Sciatic nerve (tissue), 2 donors: ENCODE measurements at places on chromosomes 3 and 15. TPM values are rescaled to one million over a fixed set of nuclear protein-coding genes. Genes with fewer than 3 reads are reported as not detected.

GRCh38 chr15:83764201-83764838, 110.4 kb downstream of the ADAMTSL3 start:
- DNase-seq, result no peak

GRCh38 chr3:171620825-171621434, 160.7 kb upstream of the TNIK start:
- DNase-seq, result no peak

DNA sequence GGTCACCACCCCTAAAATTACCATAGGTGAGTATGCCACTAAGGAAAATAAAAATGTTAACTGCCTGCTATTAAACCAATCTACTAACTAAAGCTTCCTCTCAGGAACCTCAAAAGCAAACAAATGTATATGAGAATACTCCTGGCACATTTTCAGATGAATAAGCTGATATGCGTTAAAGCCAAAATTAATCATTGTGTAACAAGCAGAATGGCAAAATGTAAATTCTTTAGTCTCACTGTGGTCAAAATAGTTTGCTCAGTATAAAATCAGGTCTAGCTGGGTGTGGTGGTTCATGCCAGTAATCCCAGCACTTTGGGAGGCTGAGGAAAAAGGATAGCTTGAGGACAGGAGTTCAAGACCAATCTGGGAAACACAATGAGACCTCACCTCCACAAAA, 53.6 kb downstream of the SUMF1 start:
- DNase-seq, result no peak

DNA sequence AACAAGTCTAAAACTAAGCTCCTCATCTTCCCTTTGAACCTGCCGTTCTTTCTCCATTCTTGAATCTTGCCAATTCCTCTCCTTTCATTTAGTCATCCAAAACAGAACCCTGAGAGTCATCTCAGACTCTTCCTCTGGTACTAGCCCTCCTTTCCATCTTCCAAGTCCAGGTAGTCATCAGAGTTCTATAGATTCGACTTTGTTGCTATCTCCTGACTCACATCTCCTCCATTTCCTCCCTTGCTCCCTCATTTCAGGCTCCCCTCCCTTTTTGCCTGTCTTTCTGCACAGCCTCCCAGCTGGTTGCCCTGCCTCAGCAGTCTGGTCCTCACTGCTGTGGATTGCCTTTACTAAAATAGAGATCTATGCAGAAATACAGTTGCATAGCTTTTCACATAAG, 4.7 kb downstream of the ATG7 start:
- no peak for DNase-seq

GRCh38 chr15:31230630-31231485, 95.8 kb upstream of the KLF13 start:
- peak; percentile 47 for DNase-seq

DNA sequence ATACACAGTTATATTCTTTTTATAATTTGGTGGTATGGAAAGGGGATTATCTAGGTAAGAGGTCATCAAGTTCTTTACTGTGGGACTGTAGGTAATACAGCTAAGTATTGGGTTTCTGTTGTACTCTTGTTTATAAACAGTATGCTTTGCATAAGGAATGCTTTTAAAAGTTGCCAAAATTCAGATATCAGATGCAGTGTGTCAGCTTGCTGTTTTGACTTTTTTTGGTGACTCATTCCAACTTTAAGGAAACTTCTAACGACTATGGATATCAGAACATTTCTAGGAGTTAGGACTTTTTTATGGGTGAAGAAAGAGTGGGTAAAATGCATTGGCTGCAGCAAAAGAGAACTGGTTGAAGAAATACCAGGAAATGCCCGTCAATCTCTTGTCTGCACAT, 2.8 kb downstream of the SCAANT1 start:
- DNase-seq, result no peak

DNA sequence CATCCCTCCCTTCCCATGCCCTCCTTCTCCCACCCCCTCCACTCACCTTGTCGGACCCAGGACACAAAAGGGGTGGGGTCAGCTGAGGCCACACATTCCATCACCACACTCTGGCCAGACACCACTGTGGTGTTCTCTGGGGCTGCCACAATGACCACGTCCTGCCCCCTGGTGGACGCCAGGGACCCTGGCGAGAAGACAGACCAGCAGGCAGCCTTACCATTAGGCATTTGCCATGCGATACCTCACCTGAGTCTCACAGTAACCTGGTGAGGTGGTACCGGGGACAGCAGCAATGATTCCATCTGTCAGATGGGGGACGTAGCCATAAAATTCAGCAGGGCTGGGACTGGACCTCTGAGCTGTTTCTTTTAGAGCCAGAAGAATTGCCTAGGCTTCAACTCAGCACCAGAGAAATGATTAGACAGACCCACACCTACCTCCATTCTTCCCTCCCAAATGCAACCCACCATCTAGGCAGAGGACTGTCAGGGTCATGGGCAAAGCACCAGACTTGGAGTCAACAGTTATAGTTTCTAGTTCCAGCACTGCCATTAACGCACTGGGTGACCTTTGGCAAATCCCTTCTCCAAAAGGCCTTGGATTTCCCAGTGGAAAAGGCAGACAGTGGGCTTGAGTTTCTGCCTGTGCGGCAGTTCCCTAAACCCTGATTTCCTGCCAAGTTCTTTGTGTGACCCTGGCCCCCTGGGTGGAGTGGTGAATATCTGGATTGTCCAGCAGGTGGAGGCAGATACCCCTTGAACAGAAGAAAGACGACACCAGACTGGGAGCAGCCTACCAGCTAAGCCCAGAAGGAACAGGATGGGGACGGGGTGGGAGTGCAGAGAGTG, 21.8 kb downstream of the IGDCC4 start:
- DNase-seq, result no peak

DNA sequence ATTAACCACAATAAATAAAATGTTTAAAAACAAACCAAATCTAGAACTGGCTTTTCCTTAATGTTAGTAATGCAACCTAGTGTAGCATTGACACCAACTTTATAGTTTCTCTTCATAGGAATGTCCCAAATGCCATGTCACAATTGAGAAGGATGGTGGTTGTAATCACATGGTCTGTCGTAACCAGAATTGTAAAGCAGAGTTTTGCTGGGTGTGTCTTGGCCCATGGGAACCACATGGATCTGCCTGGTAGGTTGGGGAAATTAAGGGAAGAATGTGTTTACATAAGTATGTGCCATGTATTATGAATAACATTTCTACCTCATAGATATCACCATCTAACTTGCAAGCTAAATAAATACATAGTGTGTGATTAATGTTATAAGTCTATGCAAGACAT, 84.4 kb upstream of the GOLGA6B start:
- no peak for DNase-seq

DNA sequence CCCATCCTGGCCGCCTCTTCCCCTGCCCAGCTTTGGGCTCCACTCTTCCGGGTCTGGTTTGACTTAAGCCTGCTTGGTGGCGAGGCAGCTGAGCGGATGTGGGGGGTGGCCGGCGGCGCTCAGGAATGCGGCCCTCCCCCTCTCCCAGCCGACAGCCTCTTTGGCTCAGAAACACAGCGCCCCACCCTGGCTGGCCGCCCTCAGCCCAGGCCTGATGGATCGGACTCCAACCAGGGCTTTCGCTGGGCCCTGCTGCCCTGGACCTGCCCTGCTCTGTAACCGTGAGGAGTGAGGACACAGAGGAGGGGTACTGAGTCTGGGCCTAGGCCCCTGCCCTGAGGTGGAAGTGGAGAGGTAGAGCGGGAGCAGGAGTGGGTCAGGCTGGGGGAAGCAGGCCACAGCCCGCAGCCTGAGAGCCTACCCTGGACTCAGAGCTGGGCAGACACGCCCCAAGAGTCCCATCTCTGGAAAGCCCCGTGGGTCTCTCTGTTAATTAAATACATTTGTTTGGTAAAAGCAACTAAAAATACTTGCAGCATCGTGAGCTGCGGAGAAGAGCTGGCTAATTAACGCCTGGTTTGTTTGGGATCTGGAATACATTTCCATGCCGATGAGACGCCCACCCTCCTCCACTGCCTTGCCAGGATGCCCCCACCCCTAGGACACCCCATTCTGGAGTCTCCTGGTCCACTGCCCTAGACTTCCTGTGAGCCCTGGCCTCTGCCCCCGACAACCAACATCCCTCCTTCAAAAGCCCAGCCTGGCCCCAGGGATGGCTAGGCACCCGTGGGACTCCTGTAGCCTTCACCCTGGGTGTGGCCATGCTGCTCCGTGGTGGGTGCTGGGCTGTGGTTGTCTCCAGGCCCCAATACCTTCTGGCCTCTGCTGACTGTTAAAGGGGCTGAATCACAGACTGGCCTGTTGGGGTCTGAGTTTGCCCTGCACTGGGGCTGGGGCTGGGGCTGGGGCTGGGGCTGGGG, 19.6 kb downstream of the PLXNA1 start:
- DNase-seq, result peak; percentile 93

Gene SNTN
- total RNA-seq, result not detected
